Muscle of leg (tissue), 16 donors: ENCODE measurements at places on chromosomes 5 and 9.

DNA sequence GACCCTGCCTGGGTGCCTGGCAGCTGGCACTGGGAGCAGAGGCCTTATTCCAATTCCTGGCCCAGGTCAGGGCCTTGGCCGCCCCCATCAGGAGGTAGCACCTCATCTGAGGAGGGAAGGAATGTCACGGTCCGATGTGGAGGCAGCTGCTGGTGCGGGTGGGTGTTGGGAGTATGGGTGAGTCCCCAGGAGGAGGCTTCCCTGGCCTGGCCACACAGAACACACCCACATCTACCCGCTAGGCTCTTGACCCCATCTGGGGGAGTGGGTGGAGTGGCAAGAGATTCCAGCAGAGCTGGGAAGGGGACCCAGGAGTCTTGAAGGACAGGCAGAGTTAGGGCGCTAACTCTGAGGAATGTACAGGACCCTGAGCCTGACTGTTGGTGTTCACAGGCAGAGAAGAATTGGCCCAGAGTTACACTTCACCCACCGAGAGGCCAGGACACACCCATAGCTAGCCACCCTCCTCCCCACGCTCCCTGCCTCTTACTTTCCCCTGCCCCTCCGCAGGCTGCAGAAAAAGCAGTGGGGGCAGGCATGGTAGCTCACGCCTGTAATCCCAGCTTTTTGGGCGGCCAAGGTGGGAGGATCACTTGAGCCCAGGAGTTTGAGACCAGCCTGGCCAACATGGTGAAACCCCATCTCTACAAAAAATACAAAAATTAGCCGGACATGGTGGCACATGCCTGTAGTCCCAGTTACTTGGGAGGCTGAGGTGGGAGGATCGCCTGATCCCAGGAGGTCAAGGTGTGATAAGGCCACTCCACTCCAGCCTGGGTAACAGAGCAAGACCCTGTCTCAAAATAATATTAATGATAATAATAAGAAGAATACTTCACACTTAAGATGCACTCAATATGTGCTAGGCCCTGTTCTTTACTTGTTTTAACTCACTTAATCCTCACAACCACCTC is 6.0 kb downstream of the OLFML2A start:
- DNase-seq: no peak

DNA sequence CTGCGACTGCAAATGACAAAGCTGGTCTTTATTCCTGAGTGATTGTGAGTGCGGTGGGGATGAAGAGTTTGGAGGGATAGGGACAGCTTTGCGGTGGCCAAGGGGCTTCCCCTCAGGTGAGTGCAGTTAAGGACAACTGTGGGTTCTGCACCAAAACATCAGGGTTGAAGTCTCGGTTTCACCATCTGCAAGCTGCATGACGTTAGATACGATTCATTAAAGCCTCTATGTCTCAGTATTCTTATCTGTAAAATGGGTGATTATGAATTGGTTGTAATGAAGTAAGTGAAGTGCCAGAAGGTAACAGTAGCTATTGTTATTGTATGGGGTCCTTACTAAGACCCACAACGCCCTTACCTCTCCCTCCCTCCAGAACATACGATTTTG is 226.8 kb upstream of the DAPK1 start:
- DNase-seq: no peak

DNA sequence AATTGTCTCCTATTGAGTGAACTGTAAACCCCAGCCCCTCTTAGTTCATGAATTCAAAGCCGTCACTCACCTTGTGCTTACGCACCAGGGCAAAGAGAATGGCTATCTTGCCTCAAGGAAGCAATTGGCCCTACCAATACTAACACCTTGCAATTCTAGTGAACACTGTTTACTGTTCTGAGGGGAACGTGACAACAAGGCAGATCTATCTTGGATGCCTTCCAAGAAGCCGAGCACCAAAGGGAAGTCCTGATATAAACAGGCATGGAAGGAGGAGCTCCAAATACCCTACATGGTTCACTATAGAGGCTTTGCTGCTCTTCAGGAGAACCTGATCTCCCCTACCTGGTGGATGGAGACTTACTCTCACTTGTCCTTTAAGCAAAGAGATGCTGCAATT is 1.7 kb upstream of the PLPPR1 start:
- peak; percentile 14 for DNase-seq

DNA sequence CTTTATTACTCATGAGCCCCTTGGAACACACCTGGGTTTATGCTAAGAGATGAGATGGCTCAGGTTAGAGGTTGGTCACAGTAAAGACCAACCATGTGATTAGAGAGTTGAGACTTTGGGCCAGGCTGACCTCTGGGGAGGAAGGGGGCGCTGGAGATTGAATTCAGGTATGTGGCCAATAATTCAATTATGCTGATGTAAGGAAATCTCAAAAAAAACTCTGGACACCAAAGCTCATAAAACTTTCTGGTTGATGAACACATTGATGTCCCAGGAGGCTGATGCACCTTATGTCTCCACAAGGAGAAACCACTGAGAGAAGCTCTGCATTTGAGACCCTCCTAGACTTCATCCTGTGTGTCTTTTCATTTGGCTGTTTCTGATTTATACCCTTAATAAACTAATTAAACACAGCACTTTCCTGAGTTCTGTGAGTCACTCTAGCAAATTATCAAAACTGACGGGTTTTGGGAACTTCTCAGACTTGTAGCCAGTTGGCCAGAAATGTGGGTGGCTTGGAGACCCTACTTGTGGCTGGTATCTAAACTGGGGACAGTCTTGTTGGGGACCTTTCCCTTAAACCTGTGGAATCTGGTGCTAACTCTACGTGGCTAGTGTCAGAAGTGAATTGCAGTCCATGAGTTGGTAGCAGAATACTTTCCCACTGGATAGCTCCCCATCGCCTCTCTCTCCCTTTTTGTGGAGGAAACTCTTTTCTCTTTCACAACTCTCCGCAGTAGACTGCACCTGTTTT is 7.5 kb upstream of the CCL27 start:
- DNase-seq: no peak

DNA sequence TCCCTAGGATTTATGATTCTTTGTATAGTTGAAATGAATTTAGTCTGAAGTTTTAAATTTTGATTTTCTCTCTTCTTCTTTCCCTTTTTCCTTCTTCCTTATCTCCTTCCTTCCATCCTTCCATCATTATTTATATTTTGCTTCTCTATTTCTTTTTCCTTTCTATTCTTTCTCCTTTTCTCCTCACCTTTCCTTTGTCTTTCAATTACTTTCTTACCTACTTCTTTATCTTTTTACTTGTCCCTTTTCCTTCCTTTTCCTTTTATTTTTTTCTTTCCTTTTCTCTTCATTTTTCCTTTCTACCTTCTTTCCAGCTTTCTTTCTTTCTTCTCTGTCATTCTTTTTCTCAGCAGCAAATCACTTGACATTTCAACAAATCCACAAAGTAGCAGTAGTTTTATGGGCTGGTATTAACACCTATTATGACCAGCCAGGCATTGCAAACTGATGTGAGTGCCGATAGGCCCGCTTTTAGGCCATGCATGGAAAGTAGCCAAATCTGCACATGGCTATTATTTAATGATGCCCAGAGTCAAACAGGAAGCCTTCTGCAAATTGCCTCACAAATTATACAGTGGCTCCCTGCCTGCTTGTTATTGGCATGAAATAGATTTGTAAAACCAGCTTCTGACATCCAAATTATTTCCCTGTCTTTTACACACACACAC is 37.1 kb upstream of the NR3C1 start:
- no peak for DNase-seq

GRCh38 chr5:8196061-8196460 is 327.1 kb downstream of the MTRR start:
- DNase-seq: peak; percentile 67
